ENCODE measurements at places on chromosomes 7 and 10. TPM values are rescaled to one million over a fixed set of nuclear protein-coding genes. Genes with fewer than 3 reads are reported as not detected.

- DNase-seq, result no peak
Measured at GRCh38 chr10:44363716-44364115, 21.2 kb downstream of the CXCL12 start.

GRCh38 chr7:7352845-7353244 is 170.5 kb downstream of the C1GALT1 start:
- no peak for DNase-seq

- no peak for DNase-seq
Measured at GRCh38 chr10:78255214-78255613, 221.6 kb downstream of the RPS24 start.

DNA sequence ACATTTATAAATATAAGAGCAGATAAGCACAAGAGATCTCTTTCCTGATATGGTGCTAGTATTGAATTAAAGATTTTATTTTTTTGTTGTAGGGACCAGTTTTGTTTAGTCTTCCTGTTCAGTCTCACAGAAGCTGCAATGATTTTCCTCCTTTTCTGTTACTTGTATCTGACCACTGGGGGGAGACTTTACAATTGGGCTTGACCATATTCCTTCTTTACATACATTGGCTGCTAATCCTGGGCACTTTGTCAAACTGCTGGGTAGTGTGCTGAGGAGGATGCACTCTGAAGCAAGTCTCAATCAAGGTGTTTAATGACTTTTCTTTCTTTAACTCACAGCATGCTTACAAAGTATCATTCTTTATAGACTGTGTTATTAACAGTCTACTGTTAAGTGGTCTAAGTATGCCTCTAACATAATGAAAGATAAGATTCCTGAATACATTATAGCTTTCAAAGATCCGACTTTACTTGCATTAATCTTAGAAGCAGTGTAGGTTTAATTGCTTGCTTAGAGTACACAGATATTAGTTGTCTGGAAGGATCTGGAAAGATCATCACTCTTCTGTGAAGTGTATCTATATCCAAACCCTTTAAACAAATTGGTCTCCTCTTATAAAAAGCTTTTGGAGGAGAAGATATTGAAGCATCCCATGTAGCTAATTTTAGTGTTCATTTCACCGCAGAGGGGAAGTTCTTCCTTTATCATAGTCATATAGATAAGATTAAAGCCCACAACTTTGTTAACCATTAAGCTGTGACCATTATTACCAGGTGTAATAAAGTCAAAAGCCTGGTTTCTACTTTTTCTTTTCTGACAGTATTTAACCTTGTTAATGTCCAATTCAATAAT is 3.1 kb downstream of the PALS2 start:
- peak; percentile 85 for DNase-seq

DNA sequence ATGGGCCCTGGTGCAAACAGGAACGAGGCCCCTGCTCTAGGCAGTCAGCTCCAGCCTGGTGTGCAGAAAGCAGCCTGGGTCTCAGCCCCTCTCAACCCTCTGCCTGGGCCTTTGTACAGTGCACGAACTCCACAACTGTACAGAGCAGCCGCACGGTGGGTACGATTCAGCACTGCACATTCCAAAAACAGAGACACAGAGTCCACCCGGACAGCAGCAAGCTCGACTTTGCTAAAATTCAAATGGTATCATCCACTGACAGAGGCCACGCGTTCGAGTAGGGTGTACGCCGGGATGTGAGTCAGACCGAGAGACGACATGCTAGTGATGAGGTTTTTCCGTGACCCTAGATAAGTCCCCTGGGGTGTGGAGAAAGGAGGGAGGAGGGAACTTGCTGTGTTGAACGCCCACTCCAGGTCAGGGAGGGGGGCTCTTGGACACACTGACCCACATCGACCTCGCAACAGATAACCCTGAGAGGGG is 65.6 kb upstream of the PDGFA start:
- DNase-seq, result no peak

- no peak for DNase-seq
Measured at GRCh38 chr10:78764846-78765430, 303.8 kb upstream of the ZMIZ1 start.

DNA sequence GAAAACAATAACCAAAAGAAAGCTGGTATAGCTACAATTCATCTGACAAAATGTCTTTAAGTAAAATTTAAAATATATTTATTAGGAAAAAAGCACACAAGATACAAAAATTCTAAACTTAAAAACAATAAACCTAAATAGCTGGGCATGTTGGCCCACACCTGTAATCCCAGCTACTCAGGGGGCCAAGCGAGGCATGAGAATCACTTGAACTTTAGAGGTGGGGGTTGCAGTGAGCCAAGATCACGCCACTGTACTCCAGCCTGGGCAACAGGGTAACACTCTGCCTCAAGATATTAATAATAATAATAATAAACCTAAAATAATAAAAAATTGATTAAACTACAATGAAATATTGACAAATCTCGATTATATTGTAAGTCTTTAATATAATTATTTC is 77.8 kb upstream of the PDK4 start:
- no peak for DNase-seq

GRCh38 chr10:62813453-62813852 is 2.7 kb downstream of the EGR2 start:
- DNase-seq, result no peak

GRCh38 chr10:108521827-108522492 is 1357.5 kb upstream of the SORCS1 start:
- DNase-seq, result no peak

DNA sequence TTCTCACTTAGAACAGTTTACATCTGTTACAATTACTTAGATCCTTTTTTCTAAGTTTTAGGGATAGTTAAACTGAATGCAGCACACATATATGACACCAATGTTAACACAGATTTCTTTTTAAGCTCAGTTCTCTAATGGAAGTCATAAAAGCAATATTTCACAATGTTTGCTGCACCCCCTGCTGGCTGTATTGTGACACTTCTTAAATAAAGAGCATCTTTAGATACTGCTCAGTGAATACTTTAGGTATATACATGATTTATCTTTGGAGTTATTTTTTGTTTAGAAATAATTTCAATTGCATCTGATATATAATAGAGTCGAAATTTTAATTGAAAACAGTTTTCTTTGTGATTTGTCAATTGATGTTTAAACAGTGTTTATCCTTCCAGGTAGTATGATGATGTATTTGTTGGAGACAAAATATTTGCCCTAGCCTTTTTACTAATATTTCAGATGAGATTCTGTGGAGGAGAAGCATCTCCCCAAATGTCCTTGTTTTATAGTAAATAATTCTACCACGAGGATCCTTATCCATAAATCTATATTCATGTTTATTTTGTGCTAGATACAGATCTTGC is 174.4 kb downstream of the ST7 start:
- DNase-seq, result peak; percentile 84

- peak; percentile 67 for DNase-seq
Measured at GRCh38 chr10:123380491-123381085, 226.4 kb downstream of the BUB3 start.

GRCh38 chr7:44738051-44738723 is 10.5 kb upstream of the ZMIZ2 start:
- peak; percentile 20 for DNase-seq

- DNase-seq, result no peak
Measured at GRCh38 chr10:74018241-74018640, 20.3 kb downstream of the VCL start.

DNA sequence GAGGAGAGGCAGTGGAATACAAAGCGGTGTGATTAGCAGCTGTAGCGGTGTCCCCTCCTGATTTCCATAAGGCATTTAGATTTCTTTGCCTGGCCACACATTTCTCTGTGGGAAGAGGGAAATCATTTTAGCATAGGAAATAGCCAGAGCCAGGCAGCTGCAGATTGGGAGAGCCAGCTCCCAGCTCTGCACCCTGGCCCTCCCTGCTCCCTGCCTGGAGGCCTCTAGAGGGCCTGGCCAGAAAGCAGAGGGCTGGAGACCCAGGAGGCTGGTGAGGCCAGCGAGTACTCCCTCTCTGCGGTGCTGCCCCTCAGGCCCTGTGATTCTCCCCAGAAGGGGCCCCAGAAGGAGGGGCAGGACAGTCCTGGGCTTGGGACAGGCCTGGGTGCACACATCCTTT is 85.7 kb downstream of the C10orf105 start:
- no peak for DNase-seq

DNA sequence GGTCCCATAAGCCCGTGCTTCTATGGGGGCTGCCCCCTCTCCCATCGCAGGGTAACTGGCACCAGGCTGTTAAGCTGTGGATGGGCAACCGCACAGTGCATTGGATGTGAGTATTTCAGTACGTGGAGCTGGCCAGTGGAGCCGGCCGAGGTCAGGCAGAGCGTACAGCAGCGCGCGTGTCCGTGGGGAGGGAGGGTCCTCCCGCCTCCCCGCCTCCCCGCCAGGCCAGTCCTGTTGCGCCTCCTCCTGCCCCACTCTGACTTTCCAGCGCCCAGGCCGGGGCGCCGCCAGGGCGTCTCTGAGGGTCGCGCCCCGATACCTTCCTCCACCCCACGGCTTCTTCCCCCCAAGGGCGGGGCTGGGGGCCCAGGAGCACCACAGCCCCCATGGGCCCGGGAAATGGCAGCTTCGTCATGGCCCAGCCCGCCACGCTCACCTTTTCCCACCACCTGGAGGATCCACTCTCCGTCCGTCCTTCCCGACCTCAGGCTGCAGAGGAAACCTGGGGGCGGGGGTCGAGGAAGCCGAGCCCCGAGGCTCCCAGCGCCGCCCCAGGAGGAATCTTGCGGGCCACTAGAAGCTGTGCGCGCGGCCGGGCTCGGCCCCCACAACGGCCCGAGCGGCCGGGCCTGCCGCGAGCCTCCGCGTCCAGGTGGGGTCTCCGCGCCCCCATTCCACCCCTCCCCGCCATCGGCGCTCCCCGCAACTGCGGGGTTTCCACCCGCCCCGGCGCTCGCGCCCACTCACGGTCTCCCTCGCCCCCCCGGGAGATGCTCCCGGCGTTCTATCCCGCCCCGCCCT is 831 bp upstream of the PFKP start:
- DNase-seq, result no peak

- DNase-seq, result no peak
Measured at GRCh38 chr10:59271160-59271559, 91.2 kb downstream of the FAM13C start.

DNA sequence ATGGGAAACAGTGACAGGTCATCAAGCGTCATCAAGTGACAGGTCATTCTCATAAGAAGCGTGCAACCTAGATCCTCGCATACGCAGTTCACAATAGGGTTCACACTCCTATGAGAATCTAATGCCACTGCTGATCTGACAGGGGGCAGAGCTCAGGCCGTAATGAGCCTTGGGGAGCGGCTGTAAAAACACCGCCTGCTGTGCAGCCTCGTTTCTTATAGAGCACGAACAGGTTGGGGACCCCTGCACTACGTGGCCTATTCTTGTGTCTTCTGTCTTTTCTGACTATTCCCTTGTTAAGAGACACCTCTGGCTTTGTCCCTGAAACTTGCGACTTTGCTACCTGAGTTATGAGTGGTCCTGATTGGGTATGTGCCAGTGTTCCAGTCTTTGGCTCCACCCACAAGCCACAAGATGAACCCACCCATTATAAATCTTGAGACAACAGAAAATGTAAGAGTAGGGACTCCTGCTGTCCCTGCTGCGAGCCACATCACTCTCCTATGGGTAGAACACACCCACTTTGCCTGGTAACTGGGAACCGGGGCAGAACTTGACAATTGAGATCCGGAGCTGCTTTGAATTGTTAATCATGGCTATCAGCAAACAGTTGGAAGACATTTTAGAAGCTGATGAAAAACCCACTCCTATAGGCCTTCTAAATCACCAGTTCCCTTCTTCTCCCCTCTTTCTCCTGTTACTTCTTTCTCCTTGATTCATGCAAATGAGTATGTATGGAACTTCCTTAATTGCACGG is 55.8 kb upstream of the EXOC4 start:
- no peak for DNase-seq

- DNase-seq, result peak; percentile 35
Measured at GRCh38 chr7:102412548-102412947, 16.4 kb downstream of the PRKRIP1 start.

GRCh38 chr7:121278120-121279021 is 50.4 kb upstream of the WNT16 start:
- DNase-seq, result peak; percentile 50

DNA sequence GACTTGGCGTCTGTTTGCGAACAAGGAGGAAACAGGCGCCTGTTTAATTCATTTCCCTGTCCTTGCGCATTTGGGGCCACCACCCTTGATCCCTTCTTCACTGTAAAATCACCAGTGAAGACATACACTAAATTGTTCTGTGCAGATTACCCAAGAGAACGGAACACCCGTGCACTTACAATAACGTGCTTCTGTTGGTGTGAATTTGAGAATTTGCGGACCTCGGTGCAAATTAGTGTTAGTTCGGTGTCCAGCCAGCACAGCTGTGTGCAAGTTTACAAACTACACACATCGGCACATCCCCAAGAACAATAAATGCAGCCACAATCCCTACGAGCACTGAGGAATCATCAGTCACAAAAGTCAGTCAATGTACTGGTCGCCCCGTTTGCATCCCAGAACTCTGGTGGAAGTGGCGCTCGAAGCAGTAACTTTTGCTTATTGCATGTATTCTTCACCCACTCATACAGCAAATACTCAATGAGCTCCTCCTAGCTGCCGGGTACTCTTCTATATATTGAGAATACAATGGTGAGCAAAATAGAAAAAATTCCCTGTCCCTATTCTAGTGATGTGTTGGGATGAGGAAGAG is 786 bp upstream of the CNOT4 start:
- peak; percentile 44 for DNase-seq

- no peak for DNase-seq
Measured at GRCh38 chr7:126715076-126715475, 537.7 kb downstream of the GRM8 start.

DNA sequence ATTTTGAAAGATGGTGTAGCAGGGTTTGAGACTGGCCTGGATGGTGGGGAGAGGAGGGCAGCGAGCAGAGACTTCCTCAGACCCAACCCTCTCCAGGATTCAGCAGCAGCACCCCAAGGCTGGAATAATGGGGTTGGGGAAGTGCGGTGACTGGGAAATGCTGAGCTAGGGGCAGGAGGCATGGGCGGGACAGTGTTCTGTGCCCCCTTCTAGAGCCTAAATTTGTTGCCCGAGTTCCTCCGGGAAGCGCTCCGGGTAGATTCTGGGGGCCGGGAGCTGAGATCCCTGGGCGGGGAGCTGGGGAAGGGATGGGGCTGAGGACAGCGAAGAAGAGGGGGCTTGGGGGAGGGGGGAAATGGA is at the start of gene CHAT:
Gene CHAT, plus strand, starts transcription at position 156 of the 360 bp plus-strand sequence. Its CDS starts 153 bp downstream, at position 309.
- DNase-seq, result no peak

GRCh38 chr10:84957427-84957826 is 629.0 kb downstream of the CCSER2 start:
- DNase-seq, result no peak

GRCh38 chr10:43926875-43927406 is 278.3 kb upstream of the ZNF32 start:
- no peak for DNase-seq

- no peak for DNase-seq
Measured at GRCh38 chr7:97001656-97002554, 3.4 kb upstream of the DLX6 start.

NYAP1 gene
- 0.81 TPM for total RNA-seq

PSD gene
- total RNA-seq, result 1.3 TPM

NCF1 gene
- total RNA-seq, result not detected

CUEDC2 gene
- 61.4 TPM for total RNA-seq

NPFFR1 gene
- not detected for total RNA-seq

ACTL6B gene
- not detected for total RNA-seq

PTPRZ1 gene
- 0.72 TPM for total RNA-seq

CYP2C8 gene
- not detected for total RNA-seq

TAS2R16 gene
- total RNA-seq, result not detected

MRC1 gene
- 0.08 TPM for total RNA-seq

TFR2 gene
- 0.08 TPM for total RNA-seq

AIMP2 gene
- 61.9 TPM for total RNA-seq

All from fibroblast of the aortic adventitia (primary cell).